ENCODE measurements at places on chromosomes 16 and 17.

DNA sequence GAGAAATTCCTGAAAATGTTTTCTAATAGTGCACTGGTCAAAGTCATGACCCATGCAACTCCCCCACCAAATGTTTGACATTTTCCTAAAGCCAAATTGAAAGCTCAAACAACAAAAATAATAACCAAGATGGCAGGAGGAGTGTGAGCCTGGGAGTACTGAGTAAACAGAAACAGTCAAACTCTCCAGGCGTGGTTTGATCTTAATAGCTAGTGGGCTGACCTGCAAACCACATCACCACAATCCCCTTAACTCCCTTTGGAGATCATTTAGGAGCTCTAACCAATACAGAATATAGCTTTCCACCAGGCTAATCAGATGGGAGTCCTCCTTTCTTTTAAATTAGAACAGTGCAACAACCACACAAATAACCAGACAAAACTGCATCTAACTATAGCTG, 19.2 kb upstream of the MEIOC start:
- DNase-seq, result no peak

- no peak for DNase-seq
These were observed 1.7 kb downstream of the RBFOX3 start for GRCh38 chr17:79609049-79609589.

DNA sequence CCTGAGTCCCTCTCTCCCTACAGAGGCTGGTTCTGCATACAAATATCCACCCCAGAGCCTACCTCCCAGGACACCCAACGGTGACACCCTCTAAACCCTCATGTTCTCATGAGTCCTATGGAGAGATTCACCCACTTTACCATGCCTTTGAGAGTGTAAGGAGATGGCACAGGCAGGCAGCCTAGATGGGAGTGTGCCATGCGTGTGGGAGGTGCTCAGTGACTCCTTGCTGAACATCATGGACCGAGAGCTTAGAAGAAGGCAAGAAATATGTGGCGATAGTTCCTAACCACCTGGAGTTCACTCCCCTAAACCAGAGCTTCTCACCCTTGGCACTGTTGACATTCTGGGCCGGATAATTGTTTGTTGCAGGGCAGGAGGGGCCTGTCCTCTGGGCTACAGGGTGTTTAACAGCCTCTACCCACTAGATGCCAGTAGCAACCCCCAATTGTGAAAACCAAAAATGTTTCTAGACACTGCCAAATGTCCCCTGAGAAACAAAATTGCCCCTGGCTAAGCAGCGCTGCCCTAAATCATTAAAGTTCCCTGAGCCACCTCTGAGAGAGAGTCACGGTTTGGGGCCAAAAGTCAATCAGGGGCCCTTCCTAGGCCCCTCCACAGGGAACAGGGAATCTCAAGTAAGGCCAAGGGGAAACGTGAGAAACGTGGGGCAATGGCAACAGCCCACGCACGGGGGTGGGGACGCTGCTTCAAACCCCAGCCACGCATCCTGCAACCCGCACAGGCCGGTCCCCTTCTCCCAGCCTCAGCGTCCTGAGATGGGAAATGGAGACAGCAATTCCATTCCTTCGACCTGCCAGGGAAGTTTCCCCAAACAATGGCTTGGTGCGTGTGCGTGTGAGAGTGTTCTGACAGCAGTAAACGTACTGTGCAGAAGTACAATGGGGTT, 66.8 kb downstream of the C16orf78 start:
- DNase-seq, result no peak

DNA sequence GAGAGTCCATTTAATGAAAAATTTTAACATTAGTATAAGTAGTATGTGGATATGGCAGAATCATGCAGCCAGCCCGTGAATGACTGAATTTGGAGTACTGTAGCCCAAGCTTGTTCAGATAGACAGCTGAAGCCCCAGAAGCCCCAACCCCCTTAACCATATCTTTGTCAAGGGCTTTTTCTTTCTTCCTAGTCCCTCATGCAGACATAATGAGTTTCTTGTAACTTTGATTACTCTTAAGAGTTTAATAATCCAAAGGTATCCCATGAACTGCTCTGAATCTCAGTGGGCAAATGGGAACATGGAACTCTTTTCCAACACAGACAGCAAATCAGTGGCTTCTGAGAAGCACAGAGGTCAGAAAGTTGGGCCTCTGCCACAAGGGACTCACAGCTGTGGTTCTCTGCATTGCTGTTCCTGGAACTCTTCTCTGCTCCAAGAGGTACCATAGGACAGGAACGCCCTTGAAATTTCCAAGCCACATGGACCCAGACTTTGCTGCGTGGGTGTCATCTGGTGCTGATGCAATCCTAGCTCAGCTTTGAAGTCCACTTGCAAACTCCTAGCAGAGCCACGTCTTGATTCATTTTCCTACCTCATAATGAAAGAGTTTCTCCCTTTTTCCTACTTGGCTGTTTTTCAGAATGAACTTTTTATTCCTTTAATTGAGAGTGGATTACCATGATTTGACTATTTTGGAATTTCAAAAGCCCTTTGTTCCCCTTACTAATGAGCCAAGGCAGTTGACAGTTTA, 18.1 kb downstream of the LYRM1 start:
- DNase-seq, result no peak

DNA sequence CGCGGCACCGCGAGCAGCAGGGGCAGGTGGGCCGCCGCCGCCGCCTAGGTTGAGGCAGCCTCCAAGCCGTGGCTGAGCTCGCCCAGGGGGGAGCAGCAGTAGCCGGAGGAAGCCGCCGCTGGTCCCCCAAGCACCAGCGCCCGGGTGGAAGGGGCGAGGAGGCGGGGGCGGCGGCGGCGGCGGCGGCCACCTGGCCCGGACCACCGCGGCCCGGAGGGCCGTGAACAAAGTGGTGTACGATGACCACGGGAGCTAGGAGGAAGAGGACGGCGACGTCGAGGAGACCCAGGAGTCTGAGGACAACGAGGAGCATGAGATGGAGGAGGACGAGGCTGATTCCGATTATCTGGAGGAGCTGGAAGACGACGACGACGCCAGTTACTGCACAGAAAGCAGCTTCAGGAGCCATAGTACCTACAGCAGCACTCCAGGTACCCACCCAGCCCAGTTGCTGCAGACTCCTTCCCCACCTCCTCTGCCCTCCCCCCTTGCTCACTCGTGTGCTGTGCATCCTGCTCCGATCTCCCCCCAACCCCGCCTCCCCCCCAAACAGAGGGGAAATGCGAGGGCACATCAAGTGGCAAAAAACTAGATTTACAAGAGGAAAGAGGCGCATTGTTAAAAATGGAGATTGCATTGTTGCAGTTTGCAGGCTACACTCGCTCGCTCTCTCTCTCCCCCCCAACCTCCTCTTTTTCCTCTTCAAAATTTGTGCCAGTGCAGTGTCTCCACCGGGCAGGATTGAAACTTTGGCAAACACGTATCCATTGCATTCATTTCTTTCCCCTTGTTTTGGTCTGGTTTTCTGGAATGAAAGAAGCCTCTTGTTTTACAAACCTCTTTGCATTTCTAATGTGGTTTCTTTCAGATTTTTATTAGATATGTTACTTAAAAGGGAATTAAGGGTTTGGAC, 41.8 kb upstream of the AMZ2 start:
- DNase-seq, result no peak

GRCh38 chr17:76268015-76268749, 3.0 kb downstream of the UBALD2 start:
- peak; percentile 66 for DNase-seq

DNA sequence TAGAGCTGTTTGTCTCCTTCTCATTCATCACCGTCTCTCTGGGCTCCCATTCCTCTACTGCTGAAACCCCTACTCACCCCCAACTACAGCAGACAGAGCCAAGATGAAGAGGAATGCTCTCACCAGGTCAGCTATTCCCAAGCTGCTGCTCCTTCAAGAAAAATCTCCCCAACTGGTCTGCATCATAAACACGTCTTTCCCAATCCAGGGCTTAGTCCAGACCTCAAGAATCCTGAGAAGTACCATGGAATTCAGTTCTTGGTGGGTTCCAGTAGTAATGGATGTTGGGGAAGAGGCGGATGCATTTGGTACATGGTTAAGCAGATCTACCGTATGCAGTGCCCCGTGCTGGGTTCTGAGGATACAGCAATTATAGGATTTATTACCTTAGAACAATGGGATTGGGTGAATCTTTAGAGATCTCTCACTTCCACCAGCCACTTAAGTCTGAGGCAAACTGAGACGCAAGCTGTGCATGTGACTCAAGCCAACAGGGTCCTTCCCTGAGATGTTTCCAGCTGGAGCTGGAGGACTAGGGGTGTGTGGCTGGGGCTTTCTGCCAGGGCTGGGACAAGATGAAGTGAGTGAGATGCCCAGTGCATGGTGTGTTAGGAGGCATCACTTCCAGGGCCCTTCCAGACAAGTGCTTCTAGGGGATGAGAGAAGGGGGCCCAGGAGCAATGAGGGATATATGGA, 232.7 kb upstream of the CDH5 start:
- DNase-seq, result no peak

GRCh38 chr16:22765479-22765878, 48.5 kb upstream of the HS3ST2 start:
- DNase-seq, result no peak

- DNase-seq, result no peak
These were observed 474.6 kb downstream of the PMP22 start for GRCh38 chr17:14790521-14790920.

DNA sequence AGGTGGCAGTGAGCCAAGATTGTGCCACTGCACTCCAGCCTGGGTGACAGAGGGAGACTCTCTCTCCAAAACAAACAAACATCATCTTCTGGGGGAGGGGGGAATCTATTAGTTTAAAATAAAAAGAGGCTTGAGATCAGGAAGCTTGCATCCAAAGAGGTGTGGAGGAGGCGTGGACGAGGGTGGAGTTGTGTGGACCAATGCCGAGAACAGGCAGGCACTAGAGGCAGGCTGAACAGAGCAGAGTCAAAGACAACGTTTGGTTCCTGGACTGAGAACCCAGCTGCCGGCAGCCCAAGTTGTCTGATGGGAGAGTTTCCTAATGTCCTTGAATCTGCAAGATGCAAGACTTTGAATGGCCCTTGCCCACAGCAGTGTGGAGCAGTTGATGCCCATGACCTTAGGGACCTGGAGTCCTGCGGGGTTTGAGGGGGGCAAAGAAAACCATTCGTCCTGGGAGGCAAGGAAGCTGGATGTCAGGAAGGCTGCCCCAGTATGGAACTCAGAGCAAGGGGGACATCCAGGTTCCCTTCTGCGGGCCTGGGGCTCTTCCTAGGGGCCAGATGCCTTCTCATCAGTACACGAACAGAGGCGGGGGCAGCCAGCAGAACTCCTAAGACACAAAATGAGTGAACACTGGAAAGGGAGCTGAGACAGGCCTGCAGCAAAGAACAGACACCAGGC, 9.2 kb downstream of the TBC1D16 start:
- no peak for DNase-seq

GRCh38 chr16:3690470-3690928, 26.8 kb downstream of the TRAP1 start:
- DNase-seq, result no peak

GRCh38 chr17:50739098-50739497, 19.7 kb downstream of the LUC7L3 start:
- no peak for DNase-seq

DNA sequence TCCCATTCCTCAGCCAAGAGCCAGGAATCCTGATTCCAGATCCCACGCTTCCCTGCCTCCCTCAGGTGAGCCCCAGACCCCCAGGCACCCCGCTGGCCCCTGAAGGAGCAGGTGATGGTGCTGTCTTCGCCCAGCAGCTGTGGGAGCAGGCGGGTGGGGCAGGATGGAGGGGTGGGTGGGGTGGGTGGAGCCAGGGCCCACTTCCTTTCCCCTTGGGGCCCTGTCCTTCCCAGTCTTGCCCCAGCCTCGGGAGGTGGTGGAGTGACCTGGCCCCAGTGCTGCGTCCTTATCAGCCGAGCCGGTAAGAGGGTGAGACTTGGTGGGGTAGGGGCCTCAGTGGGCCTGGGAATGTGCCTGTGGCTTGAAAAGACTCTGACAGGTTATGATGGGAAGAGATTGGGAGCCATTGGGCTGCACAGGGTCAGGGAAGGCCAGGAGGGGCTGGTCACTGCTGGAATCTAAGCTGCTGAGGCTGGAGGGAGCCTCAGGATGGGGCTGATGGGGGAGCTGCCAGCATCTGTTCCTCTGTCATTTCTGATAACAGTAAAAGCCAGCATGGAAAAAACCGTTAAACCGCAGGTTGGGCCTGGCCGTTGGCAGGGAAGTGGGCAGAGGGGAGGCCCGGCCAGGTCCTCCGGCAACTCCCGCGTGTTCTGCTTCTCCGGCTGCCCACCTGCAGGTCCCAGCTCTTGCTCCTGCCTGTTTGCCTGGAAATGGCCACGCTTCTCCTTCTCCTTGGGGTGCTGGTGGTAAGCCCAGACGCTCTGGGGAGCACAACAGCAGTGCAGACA, at the start of gene SPN:
Gene SPN (plus strand): TSS at position 232 of the 791 bp plus-strand sequence. CDS start 482 bp downstream, at position 714.
- no peak for DNase-seq

GRCh38 chr17:78180083-78180482, 6.8 kb downstream of the TK1 start:
- DNase-seq, result no peak

- no peak for DNase-seq
These were observed 272.4 kb downstream of the C16orf95 start for GRCh38 chr16:87044829-87045228.

DNA sequence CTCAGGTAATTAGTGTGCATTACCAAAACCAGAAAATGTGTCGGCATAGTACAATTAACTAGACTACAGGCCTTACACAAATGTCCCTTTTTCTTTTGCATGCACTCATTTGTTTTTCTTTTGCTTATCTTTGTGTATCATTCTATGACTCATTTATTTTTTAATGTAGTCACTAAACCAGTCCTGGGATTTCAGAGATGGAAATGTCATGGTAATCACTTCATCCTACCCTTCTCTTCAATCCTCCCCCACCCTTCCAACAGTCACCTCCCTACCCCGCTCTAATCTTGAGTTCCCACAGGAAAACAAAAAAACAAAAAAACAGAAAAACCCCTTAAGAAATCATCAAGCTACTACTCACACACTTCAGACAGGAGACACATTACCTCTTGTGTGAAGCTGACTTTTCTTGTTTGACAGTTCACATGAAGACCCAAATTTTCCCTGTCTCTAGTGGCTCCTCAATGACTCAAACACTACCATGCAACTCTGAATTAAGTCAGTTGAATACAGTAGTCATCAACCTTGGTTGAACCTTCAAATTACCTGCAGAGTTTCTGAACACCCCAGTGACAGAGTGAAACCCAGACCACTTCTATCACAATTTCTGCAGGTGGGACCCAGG, 242.4 kb upstream of the SALL1 start:
- no peak for DNase-seq

GRCh38 chr16:11992008-11992584, 15.6 kb downstream of the SNX29 start:
- no peak for DNase-seq

Data from SIG-M5 (cell line).